ENCODE measurements at places on chromosomes 12 and 14.

GRCh38 chr14:52063052-52063462 is 5.8 kb downstream of the NID2 start:
- no peak for DNase-seq

DNA sequence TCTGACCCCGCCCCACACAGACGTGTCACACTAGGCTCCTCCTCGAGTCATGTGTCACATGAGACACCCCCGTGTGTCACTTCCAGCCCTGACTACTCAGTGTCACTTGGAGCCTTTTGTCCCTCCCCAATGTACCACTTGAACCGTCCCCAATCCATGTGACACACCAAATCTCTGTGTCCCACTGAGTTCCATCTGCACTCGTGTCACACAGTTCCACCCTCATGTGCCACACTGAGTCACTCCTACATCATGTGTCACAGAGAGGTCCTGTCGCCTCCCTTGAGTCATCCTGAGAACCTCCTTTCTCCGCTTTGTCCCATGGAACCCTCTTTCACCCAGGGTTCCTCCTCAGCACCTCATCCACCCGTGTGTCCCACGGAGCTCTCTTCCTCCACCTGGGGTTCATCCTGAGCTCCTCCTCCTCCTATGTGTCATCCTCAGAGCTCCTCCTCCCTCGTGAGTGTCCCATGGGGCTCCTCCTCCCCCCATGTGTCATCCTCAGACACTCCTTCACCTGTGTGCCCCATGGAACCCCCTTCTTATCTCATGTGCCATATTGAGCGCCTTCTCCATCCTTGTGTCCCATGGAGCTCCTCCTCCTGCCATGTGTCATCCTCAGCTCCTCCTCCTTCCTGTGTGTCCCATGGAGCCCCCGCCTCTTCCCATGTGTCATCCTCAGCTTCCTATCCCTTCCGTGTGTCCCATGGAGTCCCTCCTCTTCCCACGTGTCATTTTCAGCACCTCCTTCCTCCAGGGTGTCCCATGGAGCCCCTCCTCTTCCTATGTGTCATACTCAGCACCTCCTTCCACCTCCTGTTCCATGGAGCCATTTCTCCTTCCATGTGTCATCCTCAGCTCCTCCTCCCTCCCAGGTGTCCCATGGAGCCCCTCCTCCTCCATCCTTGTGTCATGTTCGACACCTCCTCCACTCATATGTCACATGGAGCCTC is 32.0 kb downstream of the RTL1 start:
- DNase-seq, result peak; percentile 15

DNA sequence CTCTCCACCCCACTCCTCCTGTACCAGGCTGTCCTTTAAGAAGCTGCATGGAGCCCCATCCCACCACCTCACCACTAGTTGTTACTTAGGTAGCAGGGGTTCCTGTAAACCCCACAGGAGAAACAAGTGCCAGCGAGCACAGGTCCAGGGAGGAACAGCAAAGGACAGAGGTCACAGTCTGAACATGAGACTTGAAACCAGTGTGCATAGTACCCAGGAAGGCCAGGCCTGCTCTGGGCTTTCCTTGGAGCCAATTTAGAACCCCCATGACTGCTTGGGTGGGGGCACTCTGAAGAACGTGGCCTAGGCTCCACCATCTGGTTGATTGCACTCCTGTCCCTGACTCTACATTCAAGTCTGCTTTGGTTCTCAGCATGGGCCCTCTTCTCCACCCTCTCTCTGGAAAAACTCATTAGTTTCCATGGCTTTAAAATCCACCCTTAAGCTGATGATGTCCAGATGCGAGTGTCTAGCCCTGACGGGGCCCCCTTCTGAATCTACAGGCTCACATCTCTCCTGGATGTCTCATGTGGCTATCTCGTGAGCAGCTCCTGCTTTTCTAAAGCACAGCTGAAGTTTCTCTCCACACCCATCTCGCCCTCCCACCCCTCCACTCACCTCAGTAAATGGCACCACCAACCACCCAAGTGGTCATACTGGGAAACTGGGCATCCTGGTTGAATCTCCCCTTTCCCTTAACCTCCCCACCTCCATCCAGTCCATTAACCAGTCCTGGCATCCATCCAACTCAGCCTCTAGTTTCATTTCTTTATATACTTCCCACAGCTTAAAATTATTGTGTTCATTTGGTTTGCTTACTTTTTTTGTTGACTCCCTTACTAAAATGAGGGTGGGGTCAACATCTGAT is 8.4 kb downstream of the KRT3 start:
- no peak for DNase-seq

GRCh38 chr12:67524861-67525616 is 123.5 kb upstream of the DYRK2 start:
- DNase-seq, result no peak

- DNase-seq, result peak; percentile 35
Observed at GRCh38 chr14:91573894-91574837, 64.1 kb upstream of the PPP4R3A start.

DNA sequence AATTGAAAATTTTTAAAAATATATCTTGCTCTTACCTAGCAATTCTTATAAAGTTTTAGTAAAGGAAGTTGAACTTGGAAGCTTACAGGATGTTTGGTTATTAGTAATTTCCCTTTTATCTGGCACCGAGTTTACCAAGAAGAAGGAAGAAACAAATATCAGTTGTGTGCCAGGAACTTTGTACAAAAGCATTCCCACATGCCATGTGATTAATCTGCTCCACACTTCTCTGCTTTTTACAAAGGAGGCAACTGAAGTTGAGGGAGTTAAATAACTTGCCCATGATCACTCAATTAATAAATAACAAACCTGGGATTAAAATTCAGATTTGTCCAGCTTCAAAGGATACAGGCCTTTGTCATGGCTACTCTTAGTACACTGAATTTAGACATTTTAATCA is 122.5 kb upstream of the BCAT1 start:
- DNase-seq, result no peak

GRCh38 chr14:104249089-104249488 is 110.7 kb downstream of the KIF26A start:
- no peak for DNase-seq

GRCh38 chr14:92943855-92944570 is 21.1 kb downstream of the CHGA start:
- no peak for DNase-seq

DNA sequence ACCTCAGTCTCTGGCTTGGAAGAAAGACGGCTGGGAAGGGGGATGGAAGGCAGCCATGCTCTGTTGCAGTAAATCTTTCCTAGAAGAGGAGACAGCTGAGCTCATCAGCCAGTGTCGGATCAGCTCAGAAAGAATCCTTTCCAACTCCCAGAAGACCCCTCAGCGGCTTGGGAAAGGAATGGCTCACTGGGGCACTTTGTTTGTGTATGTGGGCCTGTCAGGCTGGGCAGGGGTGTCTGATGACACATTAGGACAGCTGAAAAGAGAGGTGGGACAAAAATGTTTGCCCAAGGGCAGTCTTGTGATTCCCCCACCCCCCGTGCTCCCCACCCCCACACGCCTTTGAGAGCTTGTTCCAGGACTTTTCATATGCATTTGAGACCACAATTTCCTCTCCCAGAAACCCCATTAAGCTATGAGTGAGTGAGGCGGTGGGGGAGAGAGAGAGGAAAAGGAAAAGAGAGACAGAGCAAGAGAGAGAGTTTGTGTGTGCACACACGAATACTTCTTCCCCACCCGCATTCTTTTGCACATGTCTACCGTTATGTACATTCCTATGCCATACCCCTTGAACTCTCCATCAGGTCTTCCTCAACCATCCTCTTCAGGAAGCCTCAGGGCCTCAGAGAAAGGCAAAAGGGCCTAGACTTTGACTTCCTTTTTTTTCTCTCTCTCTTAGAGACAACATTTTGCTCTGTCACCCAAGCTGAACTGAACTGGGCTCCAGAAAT is 198.9 kb downstream of the ZFP36L1 start:
- DNase-seq, result peak; percentile 83

DNA sequence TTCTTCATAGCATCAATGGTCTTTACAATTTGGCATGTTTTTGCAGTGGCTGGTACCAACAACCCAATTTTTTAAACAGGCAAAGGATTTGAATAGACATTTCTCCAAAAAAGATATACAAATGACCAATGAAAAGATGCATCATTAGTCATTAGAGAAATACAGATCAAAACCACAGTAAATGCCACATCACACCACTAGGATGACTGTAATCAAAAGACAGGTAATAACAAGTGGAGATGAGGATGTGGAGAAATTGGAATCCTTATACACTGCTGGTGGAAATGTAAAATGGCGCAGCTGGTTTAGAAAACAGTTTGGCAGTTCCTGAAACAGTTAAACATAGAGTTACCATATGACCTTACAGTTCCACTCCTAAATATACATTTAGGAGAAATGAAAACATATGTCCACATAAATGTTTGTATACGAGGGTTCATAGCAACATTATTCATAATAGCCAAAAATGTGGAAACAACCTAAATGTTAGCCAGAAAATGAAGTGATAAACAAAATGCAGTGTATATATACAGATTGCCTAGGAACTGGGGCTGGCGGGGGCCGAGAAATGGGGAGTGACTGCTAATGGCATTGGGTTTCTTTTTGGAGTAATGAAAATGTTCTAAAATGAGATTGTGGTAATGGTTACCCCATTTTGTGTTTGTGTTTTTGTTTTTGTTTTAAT is 55.2 kb downstream of the TGFB3 start:
- DNase-seq, result no peak

DNA sequence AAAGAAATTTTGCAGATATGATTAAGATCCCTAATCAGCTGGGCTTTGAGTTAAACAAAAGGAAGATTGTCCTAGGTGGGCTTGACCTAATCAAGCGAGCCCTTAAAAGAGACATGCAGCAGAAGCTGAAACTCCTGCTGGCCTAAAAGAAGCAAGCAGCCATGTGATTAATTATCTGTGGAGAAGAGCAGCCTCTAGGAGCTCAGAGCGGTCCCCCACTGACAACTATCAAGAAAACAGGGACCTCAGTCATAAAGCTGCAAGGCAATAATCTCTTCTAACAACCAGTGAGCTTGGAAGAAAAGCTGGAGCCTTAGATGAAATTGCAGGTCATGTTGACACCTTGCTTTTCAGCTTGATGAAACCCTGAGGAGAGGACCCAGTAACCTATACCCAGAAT is 288.9 kb upstream of the CLEC14A start:
- no peak for DNase-seq

DNA sequence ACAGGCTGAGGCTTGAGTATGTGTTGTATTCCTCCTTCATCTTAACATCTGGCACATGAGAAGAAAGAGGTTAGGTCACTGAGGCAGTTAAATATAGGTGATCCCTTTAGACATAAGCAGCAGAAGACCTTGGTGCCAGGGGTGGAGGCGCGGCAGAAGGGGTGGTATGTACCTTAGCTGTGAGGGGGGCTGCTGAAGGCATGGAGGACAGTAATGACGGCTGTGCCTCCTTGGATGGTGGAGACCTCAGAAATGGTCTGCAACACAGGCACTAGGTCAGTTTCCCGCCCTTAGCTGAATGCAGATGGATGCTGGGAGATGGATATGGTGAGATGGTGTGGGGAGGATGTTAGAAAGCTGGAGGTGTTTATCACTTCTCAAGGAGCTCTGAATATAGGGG is 1.5 kb upstream of the PNMA1 start:
- no peak for DNase-seq

GRCh38 chr14:64779472-64779871 is 75.2 kb downstream of the PLEKHG3 start:
- no peak for DNase-seq

- DNase-seq, result no peak
Observed at GRCh38 chr12:24133384-24133783, 183.9 kb upstream of the SOX5 start.

- DNase-seq, result no peak
Observed at GRCh38 chr12:100980856-100981255, 186.3 kb downstream of the ANO4 start.

GRCh38 chr12:67320614-67321295 is 51.6 kb downstream of the CAND1 start:
- no peak for DNase-seq

DNA sequence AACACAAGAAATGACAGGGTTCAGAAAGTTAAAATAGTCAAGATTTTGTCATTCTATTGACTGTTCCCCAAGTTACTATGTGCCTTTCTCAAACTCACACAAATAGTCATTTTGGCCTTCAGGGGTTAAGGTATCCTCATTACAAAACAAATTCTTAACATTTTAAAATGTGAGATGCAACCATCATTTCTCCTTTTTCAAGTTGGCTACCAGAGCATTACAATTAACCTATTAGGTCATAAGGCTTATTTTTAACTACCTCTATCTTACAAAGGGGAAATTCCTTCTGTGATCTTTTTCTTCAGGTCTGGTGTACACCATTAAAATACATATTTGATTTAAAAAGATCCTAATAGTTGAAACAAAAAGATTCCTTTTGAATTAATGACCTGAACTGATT is 61.2 kb downstream of the SLC38A1 start:
- no peak for DNase-seq

DNA sequence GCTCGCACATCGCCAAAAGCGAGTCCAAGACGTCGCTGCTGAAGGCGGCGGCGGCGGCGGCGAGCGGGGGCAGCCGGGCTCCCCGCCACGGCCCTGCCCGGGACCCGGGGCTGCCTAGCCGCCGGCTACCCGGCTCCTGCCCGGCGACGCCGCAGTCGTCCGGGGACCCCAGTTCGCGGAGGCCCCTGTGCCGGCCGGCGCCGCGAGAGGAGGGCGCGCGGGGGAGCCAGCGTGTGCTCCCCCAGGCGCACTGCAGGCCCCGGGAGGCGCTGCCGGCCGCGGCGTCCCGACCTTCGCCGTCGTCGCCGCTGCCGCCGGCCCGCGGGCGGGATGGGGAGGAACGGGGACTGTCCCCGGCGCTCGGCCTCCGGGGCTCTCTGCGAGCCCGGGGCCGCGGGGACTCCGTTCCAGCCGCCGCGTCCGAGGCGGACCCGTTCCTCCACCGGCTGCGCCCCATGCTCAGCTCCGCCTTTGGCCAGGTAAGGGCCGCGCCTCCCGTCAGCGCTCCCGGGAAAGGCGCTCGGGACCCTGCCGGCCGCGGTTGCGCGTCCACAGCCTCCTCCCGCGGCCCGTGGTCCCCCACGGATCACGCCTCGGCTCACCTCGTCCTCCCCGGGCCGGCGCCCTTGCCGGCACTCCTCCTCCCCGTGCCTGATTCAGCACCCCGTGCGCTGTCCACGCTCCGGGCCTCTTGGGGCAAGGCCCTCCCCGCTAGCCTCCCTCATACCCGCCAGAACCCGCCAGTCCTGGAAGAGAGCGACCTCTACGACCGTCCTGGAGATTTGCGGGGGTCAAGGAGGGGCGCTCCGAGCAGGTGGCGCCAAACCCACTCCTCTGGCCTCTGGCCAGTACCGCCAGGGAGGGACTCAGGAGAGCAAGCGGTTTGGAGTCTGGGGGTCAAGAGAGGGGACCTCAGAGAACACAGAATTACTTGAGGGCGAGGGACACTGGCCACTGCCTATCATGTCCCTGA is 721 bp downstream of the CABP1 start:
- DNase-seq, result peak; percentile 80

DNA sequence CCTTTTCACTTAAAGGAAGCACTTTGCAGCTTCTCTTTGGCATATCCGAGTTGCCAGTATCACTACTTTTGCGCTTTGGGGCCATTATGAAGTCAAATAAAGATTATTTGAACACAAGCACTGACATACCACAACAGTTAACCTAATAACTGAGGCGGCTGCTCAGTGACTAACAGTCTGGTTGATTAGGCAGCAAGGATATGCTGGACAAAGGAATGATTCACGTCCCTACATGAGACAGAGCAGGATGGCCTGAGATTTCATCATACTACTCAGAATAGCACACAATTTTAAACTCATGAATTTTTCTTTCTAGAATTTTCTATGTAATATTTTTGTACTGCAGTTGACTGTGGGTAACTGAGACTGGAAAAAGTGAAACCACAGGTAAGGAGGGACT is 56.9 kb upstream of the E2F7 start:
- no peak for DNase-seq

Measured in NB4 (cell line).